Stimulated activated CD4-positive, alpha-beta T cell treated with anti-CD3 and anti-CD28 coated beads, Interleukin-4, amount 100 ng/mL, for 1 hour (primary cell): ENCODE measurements at places on chromosomes 7 and 10.

DNA sequence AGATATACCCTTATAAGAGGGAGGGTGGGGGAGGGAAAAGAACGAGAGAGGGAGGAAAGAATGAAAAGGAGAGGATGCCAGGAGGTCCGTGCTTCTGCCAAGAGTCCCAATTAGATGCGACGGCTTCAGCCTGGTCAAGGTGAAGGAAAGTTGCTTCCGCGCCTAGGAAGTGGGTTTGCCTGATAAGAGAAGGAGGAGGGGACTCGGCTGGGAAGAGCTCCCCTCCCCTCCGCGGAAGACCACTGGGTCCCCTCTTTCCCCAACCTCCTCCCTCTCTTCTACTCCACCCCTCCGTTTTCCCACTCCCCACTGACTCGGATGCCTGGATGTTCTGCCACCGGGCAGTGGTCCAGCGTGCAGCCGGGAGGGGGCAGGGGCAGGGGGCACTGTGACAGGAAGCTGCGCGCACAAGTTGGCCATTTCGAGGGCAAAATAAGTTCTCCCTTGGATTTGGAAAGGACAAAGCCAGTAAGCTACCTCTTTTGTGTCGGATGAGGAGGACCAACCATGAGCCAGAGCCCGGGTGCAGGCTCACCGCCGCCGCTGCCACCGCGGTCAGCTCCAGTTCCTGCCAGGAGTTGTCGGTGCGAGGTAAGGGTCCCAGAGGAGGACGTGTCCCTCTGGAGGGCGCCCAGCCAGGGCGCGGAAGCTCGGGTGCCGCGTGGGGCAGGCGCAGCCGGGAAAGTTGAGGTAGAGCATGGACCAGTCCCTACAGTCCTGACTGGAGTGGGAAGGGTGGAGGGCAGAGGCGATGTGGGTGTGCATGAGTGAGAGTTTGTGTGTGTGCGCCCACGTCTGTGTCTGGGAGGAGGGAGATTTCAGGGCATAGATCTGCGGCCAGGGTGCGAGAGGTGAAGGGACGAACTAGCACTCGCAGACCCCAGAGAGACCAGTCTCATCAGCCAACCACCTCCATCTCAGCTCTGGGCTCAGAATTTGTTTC is 844 bp downstream of the GRM3 start:
- DNase-seq: no peak

- DNase-seq: no peak
These were observed 286 bp downstream of the SP8 start for GRCh38 chr7:20786421-20786778.

- no peak for DNase-seq
These were observed 74.3 kb downstream of the PLXNA4 start for GRCh38 chr7:132501956-132502355.

DNA sequence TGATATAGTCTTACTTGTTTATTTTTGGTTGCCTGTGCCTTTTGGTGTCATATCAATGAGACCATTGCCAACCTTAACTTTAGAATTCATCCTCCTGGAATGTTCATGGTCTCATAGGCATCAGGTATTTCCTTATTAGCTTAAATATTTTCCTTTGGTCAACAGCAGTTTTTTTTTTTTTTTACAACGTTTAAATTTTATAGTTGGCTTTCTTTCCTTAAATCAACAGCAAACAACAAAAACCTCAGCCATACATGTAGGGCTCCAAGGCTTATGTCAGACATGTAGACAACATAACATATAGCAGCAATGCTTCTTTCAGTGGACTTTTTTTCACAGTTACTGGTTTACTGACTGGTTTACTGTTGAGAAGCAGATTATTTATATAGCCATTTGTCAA is 22.7 kb downstream of the ENTPD7 start:
- DNase-seq: no peak
